ENCODE measurements at places on chromosomes 3 and 15.

DNA sequence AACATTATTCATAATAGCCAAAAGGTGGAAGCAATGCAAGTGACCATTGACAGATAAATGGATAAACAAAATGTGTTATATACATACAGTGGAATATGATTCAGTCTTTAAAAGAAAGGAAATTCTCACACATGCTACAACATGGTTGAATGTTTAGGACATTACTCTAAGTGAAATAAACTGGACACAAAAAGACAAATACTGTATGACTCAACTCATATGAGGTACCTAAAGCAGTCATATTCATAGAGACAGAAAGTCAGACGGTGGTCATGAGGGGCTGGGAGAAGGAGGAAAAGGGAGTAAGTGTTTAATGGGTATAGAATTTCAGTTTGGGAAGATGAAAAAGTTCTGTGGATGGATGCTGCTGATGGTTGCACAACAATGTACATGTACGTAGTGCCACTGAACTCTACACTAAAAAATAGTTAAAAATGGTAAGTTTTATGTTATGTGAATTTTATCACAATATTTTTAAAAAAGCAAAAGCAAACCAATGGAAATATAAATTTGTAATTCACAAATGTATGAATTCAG lies 5.3 kb downstream of the TXNRD3 start:
- no peak for DNase-seq

DNA sequence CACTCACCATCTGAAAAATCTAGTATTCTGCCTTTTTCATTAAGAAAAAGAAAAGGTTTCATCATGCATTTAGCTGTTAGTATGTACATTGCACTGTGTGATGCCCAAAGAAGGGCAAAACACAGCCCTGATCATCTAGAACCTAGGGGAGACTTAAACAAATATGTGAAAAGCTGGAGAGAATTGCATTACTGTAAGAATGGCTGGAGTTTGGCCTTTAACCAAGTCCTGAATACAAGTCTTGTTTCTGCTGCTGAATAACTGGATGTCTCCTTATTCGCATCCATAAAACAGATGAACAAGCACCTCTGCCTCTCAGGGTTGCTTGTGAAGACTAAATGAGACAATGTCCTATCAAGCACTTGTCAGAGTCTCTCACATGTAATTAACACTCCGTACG lies 233.4 kb upstream of the LRTM1 start:
- no peak for DNase-seq

- DNase-seq = no peak
Observed at GRCh38 chr3:61381745-61382392, 130.6 kb upstream of the FHIT start.

DNA sequence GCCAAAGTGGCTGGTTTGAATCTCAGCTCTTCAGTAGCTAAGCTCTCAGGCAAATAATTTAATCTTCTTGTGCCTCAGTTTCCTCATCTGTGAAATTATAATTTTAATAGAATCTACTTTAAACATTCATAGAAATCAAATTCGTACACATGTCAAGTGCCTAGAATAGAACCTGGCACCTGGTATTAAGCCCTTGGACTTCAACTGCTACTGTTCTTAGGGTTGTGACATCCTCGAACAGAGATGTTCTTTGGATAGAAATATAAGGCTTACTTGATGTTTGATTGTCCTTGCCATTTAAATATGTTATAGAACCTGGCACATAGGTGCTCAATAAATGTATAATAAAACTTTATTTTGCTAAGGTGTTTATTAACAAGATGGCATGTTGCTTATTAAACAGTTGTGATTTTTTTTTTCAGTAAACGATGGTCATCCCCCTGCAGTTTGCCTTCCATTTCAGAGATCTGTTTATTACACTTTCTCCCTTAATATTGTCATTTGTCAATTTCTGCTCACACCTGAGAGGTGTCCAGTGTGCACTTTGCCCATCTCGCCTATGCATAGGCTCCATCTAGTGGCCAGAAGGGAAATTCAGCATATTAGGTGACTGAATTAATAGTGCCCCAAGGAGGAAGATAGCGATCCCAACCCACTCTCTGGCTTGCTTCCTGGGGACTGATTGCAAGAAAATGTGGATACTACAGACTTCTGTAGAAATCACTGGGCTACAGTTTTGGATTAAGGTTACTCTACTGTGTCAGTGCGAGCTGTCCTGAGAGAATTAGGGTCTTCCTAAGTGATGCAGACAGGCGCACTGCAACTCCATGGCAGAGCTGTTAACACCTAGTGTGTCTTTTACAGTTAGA lies 10.7 kb downstream of the IGF1R start:
- no peak for DNase-seq

DNA sequence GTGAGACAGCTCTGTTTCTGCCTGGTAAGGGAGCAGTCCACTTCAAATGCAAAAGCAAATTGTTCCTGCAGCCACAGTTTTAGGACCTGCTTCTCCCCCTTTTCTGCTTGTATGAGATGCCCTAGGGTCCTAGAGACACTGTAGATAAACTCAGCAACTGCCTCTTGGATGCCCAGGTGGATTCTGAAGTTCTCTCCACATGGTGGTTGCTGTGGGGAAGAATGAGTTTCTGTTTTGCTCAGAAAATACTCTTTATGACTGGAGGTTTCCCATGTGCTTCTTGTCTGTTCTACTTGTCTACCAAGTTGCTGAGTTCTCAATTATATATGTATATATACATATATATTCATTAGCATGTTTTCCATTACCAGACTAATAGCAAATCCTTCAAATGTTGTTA lies 5.6 kb upstream of the ZNF80 start:
- DNase-seq = no peak

DNA sequence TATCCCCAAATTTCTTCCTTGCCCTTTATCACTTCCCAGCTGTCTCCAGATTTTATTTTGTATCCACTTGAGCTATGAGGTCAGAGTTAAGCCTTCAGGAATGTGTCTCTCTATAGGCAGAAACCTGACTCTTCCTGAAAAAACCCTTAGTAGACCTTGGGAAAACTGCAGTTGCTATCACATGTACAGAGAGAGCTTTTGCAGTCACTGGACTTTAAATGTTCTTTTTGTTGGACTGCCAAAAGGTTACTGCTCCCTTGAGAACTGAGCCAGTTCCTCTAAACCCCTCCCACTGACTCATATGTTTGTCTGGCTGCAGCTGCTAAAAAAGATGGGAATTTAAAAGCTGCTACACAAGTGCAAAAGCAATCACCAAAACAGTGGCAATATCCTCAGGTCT lies 169.1 kb upstream of the CCDC54 start:
- DNase-seq = no peak

DNA sequence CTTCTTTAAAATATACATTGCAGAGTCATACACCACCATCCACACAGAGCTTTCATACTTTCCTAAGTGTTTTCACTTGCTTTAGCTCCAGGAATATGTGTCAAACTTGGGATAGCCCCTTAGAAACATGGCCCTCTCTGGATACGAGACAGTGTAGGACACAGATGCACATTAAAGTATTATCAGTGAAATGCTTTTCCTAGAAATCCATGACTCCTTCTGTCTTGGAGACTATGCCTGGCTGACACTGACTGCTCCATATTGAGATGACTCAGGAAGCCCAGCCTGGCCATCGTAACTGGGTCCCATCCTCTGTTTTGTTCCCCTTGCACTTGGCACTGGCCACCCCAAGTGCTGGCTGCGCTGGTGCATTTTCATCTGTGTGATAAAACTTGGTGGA lies 204.8 kb downstream of the PDZRN3 start:
- no peak for DNase-seq

- no peak for DNase-seq
Observed at GRCh38 chr15:79644091-79644490, 212.0 kb downstream of the MINAR1 start.

DNA sequence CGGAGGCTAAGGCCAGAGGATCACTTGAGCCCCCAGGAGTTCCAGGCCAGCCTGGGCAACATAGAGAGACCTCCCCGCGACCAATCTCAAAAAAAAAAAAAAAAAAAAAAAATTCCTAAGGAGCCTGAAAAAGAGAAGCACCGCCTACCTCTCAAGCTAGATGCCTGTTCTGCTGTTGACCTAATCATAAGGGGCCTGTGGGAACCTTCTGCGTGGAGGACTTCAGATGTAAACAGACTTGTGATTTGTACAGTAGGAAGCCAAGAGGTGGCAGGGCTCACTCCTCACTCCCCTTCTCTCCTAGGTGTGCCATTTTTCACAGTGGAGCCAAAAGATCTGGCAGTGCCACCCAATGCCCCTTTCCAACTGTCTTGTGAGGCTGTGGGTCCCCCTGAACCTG lies 3.2 kb downstream of the TYRO3 start:
- DNase-seq = no peak

- no peak for DNase-seq
Observed at GRCh38 chr3:142498397-142499180, 50.8 kb upstream of the XRN1 start.

DNA sequence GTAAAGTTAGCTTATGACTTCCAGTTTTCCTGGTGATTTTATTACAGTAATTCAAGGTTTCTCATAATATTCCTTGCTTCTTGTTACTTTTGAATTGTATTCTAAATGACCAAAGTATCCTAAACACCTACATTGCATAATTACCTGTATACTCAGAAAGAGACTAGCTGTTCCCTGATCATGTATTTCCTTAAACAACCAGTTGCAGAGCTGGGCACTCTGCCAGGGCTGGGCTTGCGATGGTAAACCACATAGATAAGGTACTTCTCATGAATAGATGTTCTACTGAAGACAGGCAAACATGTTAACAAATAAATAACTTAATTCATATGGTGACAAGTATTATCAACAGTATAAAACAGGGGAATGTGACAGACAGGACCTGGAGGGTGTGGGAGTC lies 142.3 kb upstream of the WNT5A start:
- no peak for DNase-seq

DNA sequence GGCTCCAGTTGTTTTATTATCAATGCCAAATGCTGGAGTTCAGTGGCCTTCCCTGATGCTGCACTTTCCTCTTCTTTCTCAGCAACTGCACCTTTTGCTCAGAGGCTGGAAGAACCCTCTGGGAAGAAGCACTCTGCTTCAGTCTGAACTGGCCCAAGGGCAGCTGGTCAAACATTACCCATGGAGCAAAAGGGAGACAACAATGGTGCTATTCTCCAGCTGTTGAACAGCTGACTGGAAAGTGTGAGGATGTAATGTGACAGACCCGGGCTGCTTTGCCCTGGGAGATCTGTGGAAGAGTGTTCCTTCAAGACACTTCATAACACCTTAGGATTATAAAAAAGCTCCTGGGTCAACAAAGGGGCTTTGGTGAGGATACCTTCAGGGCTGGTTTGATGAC lies 84.9 kb downstream of the EPHB1 start:
- no peak for DNase-seq

- no peak for DNase-seq
Observed at GRCh38 chr3:14323401-14324223, 78.8 kb upstream of the SLC6A6 start.

- DNase-seq = no peak
Observed at GRCh38 chr15:82798531-82799166, 7.2 kb downstream of the FSD2 start.

DNA sequence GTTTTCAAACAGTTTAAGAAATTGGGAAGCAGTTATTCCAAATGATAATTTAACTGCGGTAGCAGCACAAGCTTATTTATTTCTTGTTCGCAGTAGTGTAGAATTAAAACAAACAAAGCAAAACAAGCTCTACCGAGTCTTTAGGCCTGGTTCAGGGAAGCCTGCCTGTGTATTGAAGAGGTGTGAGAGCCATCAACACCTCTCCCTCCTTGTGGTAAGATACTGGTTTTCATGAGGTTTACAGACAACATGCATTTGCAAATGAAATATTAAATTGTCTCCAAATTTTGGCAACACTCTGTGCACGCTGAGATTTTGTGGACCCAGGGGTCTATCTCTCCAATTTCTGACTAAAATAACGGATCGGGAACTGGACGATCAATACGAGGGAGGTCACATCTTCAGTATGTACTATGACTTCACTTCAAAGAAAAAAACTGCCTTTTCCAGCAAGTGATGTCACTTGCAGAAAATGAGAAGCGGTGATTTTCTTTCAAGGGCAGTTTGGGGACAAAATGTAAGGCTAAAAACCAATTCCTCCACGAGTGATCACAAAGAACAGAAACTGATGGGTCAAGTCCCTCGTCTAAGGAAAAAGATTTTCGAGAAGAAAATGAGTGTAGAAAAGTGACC lies 721 bp downstream of the ATR start:
- no peak for DNase-seq

DNA sequence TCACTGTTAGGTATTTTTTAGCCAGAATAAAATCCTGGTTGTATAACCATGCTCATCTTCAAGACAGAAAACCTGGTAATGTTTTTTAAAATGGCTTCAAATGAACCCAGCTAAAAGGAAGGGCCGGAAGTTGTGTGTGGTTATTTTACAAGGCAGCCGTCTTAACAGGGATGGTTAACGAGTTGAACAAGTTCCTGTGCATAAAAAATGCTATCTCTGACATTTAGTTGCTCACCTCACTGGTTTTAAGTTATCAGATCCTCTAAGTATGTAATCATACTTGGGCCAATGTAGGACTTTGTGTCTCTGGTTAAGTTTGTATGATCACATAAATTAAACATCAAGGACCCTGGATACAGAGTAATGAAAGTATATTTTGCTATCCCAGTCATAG lies 2.1 kb downstream of the ATP11B start:
- DNase-seq = no peak

GRCh38 chr3:108239082-108239481 lies 16.9 kb upstream of the IFT57 start:
- no peak for DNase-seq

DNA sequence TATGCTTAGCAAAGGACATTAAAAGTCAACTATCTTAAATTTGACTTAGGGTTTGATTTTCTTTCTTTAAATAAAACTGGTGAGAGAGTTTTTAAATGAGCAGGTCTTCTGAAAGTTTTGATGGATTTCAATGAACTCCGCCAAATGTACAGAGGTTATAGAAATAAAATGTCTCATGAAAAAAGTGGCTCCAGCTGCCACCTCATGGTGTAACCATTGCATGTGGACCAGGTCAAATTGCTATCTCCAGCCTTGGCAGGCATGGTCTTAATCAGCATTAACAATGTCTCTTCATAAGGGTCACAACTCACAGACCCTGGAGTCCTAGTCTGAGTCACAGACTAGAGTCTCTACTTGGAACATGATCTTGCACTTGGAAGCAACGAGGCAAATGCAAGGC lies 182.3 kb downstream of the ADAMTS17 start:
- DNase-seq = no peak

GRCh38 chr15:84761607-84762131 lies 13.3 kb downstream of the ZNF592 start:
- no peak for DNase-seq
